ENCODE measurements at places on chromosomes 12 and 14.

DNA sequence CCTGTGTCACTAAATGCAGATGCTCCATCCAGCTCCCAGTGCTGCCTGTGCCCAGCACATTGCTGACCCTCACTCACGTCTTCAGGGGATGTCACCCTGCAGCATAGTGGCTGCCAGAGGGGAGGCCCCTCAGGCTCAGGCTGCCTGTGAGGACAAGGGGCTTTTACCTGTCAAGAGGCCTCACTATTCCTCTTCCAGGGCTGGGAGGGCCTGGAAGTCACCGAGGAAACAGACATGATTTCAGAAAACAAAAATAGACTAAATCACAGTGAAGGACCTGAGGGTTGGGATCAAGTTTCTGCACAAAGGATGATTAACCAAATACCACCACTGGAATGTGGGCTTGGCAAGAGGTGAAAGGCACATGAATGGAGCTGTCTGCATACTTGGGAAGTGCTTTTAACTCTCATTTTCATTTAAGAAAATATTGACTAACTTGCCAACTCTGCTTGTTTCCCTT lies 1202.3 kb downstream of the BCL11B start:
- DNase-seq, result no peak

- no peak for DNase-seq
Measured at GRCh38 chr12:77387671-77388070, 322.3 kb upstream of the E2F7 start.

DNA sequence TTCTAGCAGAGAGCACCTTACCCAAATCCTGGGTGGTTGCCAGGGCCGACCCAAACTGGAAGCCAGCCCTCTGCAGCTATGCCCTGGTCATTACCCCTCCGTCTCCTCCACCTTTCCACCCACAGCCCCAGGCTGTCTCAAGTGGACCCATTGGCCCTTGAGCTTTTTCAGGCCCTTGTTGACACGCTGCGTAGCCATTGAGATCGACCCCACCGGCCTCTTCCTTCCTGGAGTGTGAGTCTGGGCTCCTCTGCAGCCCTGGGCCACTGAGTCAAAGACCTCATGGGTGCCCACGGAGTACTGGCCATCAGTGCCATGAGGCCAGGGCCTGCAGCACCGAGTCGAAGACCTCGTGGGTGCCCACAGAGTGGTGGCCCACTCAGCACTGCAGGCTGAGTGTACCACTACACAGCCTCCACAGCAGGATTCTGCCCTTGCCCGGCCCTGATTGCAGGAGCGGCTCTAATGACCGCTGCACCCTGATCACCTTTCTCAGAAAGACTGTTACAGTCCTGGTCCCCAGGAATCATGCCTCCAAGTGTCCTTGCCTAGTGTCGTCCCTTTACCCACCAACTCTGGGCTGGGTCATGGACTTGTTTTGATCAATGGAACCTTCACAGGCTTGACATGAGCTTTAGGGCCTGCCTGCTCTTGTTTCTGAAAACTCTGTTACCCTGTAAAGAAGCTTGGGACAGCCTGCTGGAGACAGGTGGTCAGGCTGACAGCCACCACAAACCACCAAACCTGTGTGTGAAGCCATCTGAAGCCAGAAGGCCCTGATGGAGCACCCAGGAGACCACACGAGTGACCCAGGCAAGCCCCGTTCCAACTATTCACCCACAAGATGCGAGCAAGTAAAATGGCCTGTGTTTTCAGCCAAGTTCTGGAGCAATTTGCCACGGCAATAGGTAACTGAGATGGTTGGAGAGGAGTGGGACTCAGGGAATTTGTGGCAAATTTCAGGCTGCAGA lies 39.6 kb upstream of the TRAF3 start:
- DNase-seq, result no peak

DNA sequence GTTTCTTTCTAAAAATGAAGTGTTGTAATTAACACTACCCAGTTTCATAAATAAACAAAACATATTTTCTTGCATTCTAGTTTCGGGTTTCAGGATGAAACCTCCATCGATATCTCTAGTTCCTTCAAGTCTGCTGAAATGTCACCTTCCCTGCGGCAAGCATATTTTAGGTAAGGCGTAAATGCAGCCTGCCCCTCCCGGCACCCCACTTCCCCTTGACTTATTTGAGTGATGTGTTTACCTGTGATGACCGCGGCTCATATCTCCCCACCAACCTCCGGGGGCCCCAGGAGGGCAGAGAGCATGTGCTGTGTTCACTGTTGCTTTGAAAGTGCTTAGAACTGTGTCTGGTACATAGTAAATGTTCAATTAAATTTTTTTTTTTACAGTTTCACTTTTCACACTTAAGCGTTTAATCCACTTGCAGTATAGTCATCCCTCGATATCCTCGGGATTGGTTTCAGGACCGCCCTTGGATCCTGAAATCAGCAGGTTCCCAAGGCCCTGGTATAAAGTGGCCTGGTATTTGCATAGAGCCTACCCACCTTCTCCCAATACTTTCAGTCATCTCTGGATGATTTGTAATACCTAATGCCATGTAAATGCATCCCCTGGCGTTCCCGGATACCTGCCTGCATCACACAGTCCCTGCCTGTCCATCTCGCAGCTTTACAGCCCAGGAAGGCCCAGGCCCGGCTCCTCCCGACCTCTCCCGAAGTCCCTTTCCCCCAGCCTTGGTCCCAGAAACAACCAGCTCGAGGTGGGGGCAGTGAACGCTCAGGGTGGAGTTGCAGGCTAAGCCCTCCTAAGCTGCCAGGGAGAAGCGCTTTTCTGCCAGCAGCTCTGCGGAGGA lies 40.2 kb upstream of the FBRSL1 start:
- peak; percentile 47 for DNase-seq

DNA sequence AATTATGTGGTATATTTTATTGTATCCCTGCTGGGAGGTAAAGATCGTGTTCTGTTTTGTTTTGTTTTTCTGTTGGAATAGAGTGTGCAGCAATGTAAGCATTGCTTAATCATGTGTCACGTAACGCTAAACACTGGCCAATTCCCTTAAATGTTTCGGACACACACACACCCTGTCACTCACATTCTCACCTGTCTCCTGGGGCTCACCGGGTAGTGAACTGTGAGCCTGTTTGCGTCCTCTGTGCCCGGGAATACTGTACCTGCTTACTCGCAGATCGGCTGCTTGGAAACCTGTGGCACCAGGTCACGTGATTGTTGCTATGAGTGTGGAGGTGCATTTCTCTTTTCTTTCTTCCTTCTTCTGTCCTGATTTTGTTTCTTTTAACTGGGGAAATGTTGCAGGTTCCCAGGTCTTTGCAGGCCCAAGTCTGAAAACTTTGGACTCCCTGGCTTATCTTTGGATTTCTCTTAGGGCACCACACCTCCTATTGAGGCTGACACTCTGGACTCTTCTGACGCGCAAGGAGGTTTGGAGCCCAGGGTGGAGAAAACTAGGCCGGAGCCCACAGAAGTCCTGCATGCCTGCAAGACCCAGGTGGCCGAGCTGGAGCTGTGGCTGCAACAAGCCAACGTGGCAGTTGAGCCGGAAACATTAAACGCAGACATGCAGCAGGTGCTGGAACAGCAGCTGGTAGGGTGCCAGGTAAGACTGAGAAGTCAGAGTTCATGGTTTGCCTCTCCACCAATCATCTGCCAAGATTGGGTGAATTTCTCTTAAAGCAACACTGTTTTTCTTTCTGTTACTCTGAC lies 181.1 kb downstream of the ESR2 start:
- DNase-seq, result no peak

- no peak for DNase-seq
Measured at GRCh38 chr12:104056419-104056972, 6.5 kb upstream of the GLT8D2 start.

DNA sequence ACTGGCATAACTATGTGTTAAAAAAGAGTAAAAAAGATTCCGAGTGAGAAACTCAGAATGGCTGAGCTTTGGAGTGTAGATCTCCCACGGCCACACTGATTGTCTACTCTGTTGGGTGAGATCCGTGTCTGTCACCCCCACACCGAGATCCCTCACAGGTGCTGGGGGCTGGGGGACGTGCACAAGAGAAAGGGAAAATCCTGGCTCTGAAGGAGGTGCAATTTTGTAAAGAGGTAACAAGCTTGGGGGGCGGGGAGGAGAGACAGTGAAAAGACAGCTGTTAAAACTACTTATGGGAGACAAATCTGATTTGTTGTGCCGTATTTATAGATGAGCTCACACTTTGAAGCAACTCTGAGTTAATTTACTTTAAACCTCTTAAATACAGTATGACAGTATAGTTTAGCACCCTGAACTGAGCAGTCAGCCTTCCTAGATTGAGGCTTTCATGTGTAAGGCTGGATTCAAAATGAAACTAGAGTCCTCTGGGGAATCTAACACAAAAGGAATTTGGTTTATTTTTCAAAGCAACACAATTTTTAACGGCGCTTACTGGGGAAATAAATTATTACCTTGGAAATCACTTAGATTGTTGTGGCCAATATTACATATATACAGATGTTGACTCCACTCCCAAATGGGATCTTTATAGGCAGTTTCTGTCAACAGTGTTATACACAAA lies 167.4 kb upstream of the RGS6 start:
- DNase-seq, result no peak

- no peak for DNase-seq
Measured at GRCh38 chr12:132236930-132237771, 92.2 kb downstream of the GALNT9 start.

DNA sequence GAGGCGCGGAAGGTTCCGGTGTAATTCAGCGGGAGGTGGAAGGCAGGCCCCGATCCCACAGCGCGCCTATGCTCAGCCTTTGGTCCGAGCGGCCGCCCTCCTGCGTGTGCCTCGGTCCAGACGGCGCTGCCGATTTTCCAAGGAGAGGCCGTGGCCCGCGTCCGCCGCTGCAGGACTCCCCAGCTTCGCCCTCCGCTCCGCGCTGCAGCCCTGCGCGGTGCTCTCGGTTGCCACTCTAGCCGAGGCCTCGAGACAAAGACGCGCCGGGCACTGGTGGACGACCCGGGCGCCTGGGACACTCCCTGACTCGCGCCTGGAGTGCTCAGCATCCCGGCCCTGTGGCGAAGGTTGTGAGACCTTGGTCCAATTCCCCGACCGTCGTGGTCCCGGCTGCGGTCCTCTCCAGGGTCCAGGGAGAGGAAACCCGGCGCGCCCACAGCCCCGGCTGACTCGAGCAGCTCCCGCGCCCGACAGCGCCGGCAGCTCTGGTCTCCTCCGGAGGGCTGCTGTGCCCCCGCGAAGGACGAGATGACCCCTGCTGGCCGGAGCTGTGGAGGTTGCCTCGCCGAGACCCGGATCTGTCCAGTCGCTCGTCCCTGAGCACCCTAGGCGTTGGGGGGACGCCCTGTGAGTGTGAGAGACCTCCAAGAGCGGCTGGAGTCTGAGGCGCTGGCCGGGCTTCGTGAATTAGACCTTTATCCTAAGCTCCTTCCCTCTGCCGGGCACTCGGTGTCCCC lies 6.5 kb downstream of the HOXC12 start:
- no peak for DNase-seq

DNA sequence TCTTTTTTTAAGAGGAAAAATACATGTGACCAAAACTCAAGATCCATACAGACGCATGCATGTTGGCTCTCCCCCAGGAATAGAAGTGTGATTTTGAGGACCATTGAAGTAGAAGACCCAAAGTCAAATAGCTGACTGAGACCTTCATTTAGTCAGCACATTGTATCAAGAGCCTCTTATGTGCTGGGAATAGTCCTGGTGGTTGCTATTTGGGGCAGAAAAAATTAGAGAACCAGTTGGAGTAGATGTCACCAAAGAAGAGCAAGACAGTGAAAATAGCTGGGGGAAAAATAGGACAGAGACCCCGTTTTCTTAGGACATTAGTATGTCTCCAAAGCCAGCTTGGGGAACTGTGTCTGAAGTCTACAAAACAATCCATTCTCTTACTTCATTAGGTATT lies 93.6 kb downstream of the PELI2 start:
- DNase-seq, result no peak

DNA sequence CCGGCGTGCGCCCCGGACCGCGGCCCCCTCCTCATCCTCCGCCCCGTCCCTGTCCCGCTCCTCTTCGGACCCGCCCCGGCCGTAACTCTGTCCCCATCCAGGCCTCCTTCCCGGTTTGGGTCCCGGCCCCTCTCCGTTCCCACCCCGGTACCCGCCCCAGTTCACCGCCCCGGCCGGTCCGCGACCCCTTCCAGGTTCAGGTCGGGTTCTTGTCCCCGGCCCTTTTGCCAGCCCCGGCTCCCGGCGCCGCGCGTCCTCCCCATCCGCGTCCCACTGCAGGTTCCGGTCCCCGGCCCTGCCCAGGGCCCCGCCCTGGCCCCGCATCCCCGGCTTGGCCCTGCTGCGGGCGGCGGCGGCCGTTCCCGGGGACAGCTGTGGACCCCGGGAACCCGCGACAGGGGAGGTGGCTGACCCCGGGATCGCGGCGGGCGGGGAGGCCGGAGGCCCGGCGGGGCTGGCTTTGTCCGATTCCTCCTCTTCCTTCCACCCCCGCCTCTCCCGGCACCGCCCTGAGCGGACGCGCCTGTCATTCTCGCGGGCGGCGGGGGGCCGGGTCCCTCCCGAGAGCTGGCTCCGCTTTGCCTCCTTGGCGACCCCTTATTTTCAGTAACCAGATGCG lies 601 bp downstream of the KLC1 start:
- peak; percentile 58 for DNase-seq

DNA sequence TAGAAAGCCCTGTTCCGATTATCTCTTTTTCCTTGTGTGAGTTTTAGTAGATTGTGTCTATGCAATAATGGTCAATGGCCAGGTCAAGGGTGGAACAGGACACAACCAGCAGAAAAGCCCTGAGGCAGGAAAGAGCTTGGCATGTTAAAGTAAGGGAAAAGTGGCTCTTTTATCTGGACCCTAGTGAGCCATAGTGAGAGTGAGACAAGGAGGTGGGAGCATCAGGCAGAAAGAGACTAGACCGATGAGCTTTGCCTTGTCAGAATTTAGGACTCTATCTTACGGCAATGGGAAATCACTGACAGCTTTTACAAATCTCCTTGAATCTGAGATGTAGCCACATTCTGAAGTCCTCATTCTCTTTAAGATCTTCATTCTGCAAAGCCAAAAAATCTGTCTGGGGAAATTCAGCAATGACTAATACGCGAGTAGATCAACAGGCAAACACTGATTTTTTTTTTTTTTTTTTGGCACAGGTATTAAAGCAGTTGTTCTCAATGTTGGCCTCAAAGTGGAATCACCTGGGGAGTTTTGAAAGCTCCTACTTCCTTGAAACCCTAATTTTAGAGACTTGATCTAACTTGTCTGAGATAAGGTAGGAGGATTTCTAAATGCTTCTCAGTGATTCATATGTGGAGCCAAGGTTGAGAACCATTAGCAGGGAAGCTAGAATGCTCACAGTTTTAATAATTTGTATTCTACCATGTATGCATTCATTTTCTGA lies 33.9 kb downstream of the TMEM19 start:
- DNase-seq, result no peak

Data from stimulated activated naive CD8-positive, alpha-beta T cell treated with anti-CD3 and anti-CD28 coated beads, Interleukin-15, amount 100 ng/mL, for 72 hours (primary cell).